ENCODE measurements at places on chromosomes 2 and 18. TPM values are rescaled to one million over a fixed set of nuclear protein-coding genes. Genes with fewer than 3 reads are reported as not detected.

SRD5A2 gene
- 0.08 TPM for polyA plus RNA-seq

SERPINE2 gene
- 95.5 TPM for polyA plus RNA-seq

SP3 gene
- polyA plus RNA-seq: 127 TPM

GRCh38 chr18:79872527-79873444 lies 75.0 kb downstream of the KCNG2 start:
- no peak for DNase-seq

- no peak for DNase-seq
Observed at GRCh38 chr18:58800582-58800981, 64.1 kb upstream of the ZNF532 start.

All from left renal cortex interstitium (tissue), 4 donors.